A549 treated with dexamethasone at 1 μM for 4 hours (cell line): ENCODE measurements at places on chromosomes 4 and X. TPM values are rescaled to one million over a fixed set of nuclear protein-coding genes. Genes with fewer than 3 reads are reported as not detected.

CXorf65 gene
- not detected in 5 replicates for total RNA-seq

NEUROG2 gene
- total RNA-seq = not detected in 5 replicates

ADH5 gene
- 89.6 to 117 TPM (median 93.4 TPM) in 5 replicates for total RNA-seq

CXCL11 gene
- 0.07 to 0.31 TPM (median 0.18 TPM) in 5 replicates for total RNA-seq

IL13RA2 gene
- total RNA-seq = 0.07 to 0.60 TPM in 2 of 5 replicates, not detected in the others

GLRA3 gene
- total RNA-seq = 0.03 to 0.05 TPM in 2 of 5 replicates, not detected in the others

STARD8 gene
- total RNA-seq = 1.3 to 1.8 TPM (median 1.6 TPM) in 5 replicates

HCCS gene
- 54.9 to 58.2 TPM (median 56.5 TPM) in 5 replicates for total RNA-seq

NALF2 gene
- 4.8 to 5.9 TPM (median 5.7 TPM) in 5 replicates for total RNA-seq

PCDH10 gene
- total RNA-seq = 0.12 to 0.21 TPM (median 0.14 TPM) in 5 replicates

MAGEB6B gene
- not detected in 5 replicates for total RNA-seq

GPR173 gene
- total RNA-seq = not detected in 5 replicates

FAM9B gene
- total RNA-seq = 0.06 to 0.09 TPM in 2 of 5 replicates, not detected in the others

GLRA2 gene
- not detected in 5 replicates for total RNA-seq

NXF2 gene
- 0.07 TPM in 1 of 5 replicates, not detected in the others for total RNA-seq

AMBN gene
- not detected in 5 replicates for total RNA-seq

SPATA18 gene
- 3.4 to 5.1 TPM (median 4.6 TPM) in 5 replicates for total RNA-seq

SOWAHD gene
- 0.06 TPM in 3 of 5 replicates, not detected in the others for total RNA-seq

S100P gene
- total RNA-seq = 89.2 to 107 TPM (median 90.8 TPM) in 5 replicates

TBX22 gene
- total RNA-seq = not detected in 5 replicates

SLC10A6 gene
- total RNA-seq = not detected in 5 replicates

TCEAL7 gene
- total RNA-seq = not detected in 5 replicates

CXCL6 gene
- not detected in 5 replicates for total RNA-seq

AFF1 gene
- 8.0 to 17.6 TPM (median 14.5 TPM) in 5 replicates for total RNA-seq

DCHS2 gene
- total RNA-seq = 0.01 TPM in 1 of 5 replicates, not detected in the others

FRMPD4 gene
- total RNA-seq = 0.02 to 0.07 TPM (median 0.05 TPM) in 5 replicates

CSN1S1 gene
- not detected in 5 replicates for total RNA-seq

PPP2R2C gene
- total RNA-seq = 26.5 to 43.3 TPM (median 41.1 TPM) in 5 replicates

FGF13 gene
- total RNA-seq = 0.05 to 0.06 TPM in 2 of 5 replicates, not detected in the others

LGI2 gene
- 0.07 to 0.39 TPM (median 0.11 TPM) in 5 replicates for total RNA-seq

UGT2A1 gene
- not detected in 5 replicates for total RNA-seq

SMIM31 gene
- total RNA-seq = 0.14 to 0.17 TPM in 2 of 5 replicates, not detected in the others

CHRDL1 gene
- total RNA-seq = 0.05 TPM in 2 of 5 replicates, not detected in the others

DMD gene
- 0.05 to 0.08 TPM (median 0.06 TPM) in 3 of 5 replicates, not detected in the others for total RNA-seq

LRP2BP gene
- 0.07 to 0.27 TPM (median 0.12 TPM) in 5 replicates for total RNA-seq

AADAT gene
- 7.6 to 9.6 TPM (median 8.4 TPM) in 5 replicates for total RNA-seq

SERPINA7 gene
- total RNA-seq = not detected in 5 replicates
